ENCODE measurements at places on chromosomes 1 and 21. TPM values are rescaled to one million over a fixed set of nuclear protein-coding genes. Genes with fewer than 3 reads are reported as not detected.

Gene PODN
- not detected for total RNA-seq

Gene KRTAP19-2
- total RNA-seq: not detected

Gene SHISAL2A
- 9.2 TPM for total RNA-seq

Gene OPTC
- not detected for total RNA-seq

Gene HTR6
- 0.32 TPM for total RNA-seq

Gene ANGPTL1
- total RNA-seq: not detected

Gene FCRL2
- total RNA-seq: not detected

Gene USP21
- 46.4 TPM for total RNA-seq

Gene CYYR1
- not detected for total RNA-seq

Gene GPR153
- total RNA-seq: 0.62 TPM
